Epithelial cell of prostate (primary cell): ENCODE measurements at places on chromosomes 6 and 20.

- DNase-seq = no peak
These were observed 29.8 kb downstream of the SNAI1 start for GRCh38 chr20:50012282-50013263.

DNA sequence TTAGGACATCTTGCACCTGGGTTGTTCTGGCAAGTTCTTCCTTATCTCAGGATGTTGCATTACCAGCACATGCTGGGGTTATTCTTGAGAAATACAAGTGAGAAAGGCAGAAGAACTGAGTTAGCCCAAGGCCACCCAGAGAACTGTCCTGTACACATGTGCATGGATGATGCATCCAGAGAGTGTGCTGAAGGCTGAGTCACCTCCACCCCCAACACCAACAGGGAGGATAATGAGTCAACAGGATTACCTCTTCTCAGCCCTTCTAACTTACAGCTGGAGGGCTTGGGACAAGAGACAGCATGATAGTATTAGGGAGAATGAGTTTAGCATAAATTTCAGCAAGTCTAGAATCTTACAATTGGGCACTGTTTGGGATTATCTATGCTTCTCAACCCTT lies 8.5 kb downstream of the SCGN start:
- peak; percentile 83 for DNase-seq

GRCh38 chr6:88142297-88142668 lies 23.9 kb downstream of the CNR1 start:
- no peak for DNase-seq

DNA sequence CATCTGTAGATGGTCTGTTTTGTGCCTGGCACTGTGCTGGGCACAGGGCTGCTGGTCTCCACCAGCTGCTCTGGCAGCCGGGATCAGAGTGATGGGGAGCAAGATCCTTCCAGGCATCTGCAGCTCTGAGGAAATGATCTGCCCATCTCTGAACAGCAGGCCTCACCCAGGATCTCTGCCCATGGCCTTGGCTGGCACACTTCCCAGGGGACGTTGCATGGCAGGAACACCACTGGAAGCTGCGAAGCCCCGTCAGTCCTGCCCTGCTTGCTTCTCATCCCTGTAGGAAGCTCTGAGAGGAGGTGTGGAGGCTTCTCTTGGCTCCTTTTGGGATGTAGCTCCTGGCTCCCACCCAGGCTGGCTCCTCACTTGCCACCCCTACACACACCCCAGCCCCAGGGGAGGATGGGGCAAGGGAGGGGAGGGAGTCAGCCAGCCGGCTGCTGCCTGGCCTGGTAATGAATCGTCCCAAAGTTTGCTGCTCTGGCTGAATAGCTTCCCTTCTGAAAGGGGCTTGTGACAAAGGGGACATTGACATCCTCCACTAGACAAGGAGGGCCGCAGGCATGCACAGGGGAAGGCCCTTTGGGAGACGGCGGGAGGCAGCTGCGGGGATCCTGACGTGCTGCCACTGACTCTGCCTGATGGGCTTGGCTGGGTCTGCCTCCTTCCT lies 108.9 kb downstream of the VEGFA start:
- DNase-seq = no peak

DNA sequence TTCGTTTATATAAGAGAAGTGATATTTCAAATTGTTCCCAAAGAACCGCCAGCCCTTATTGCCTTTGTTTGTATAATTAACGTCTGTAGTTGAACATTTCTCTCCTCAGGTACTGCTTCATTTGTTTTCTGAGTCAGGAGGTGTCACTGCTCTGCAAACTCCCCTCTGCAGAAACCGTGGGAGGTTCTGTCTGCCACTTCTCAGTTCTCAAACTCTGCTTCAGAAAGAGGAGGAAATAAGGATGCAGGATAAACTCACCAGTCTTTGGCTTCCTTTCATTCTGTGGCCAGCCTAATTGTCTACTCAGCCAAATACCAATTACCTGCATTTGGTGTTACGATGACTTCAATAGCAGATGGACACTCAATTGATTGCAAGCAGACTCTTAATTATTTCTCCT lies 149.8 kb downstream of the PAK5 start:
- DNase-seq = no peak

- DNase-seq = no peak
These were observed 40.0 kb upstream of the NRN1 start for GRCh38 chr6:6046716-6047115.

DNA sequence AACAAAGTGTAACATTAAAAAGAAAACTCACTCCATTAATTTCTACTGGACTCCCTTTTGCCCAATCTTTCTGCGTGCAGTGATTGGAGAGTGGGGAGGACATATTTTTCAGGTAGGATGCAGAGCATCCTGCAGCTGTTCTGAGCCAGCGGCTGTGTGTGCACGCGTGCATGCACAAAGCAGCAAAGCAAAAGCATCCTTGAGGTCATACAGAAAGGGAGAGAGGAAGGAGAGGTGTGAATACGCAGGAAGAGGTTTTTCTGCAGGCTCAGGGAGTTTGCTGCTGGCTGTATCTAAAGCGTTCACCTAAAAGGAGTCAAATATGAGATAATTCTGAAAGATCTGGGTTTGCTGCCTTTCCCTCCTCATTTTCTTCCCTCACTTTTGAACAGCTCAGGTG lies 108.4 kb downstream of the HUS1B start:
- DNase-seq = no peak

DNA sequence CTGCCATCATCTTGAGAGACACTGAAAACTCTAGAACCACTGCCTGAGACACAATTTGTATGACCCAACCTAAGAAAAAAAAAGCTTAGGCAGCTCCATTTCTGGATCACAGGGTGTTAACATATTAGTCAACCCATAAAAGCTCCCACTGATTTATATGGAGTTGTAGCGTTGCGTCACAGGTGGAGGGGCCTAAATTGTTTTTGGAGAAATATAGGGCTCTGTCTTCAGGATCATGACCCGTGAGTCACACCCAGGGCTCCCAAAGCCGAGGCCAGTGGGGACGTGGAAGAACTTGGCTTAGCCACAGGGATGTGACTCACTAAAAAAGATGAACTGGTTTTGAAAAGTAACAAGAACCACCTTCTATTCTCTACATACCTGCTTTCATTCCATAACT lies 116.5 kb upstream of the BMP2 start:
- DNase-seq = peak; percentile 80

DNA sequence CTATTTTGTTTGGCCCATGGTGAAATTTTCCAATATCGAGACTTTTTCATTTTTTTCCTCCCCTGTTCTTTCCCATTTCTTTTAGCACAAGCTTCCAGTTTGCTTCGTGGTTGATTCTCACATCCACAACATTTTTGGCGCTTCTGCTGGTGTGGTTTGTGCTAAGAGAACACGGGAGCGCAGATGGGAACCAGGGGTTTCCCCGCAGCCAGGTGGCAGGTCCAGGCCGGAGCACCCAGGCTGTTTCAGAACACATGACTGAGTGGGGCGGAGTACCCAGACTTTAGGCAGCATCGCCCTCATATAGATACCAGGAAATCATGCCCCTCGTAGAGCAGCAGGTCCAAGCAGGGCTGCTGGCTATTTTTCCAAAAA lies 58.0 kb downstream of the SYTL3 start:
- no peak for DNase-seq

DNA sequence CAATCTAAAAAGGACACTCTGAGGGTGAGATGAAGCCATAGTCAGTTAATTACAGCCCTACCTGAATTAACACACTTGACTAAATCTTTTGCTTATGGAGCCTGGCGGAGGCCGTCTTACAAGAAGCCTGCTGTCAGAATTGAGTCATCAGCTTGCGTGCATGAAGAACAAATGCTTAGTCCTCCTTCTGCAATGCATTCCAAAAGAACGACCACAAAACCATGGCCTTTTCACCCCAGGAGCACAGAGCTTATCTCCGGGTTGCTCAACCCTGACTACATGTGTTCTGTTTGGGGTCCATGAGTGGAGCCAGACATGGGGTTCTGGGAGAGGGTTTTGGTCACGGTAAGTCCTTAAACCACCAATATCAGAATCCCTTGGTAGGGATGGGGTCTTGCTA lies 318.1 kb downstream of the CLIC5 start:
- DNase-seq = peak; percentile 96

GRCh38 chr20:36055145-36055544 lies 86.8 kb downstream of the CNBD2 start:
- no peak for DNase-seq

DNA sequence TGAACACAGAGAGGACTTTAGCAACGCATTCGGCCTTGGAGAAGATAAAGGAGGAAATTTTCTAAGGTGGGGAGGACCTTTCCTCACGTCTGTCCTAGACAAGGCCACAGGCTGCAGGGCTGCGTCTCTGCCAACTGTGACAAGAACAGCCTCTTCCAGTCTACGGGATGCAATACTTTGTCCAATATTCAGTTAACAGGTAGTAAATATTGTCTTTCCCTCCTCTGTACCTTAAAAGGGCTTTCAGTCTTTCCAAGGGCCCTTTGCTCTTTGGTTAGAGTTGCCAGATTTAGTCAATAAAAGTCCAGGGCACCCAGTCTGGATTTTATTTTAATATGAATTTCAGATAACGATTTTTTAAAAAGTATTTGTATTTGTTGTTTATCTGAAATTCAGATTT lies 78.2 kb downstream of the ELOVL4 start:
- DNase-seq = no peak
